Stromal cell of bone marrow (primary cell): ENCODE measurements at places on chromosomes 12 and 14.

- DNase-seq = no peak
Measured at GRCh38 chr12:10826258-10826657, at the start of gene TAS2R10. TSS of gene TAS2R10 (minus strand) at chr12:10826358. CDS start at chr12:10826269, 89 bp downstream.

DNA sequence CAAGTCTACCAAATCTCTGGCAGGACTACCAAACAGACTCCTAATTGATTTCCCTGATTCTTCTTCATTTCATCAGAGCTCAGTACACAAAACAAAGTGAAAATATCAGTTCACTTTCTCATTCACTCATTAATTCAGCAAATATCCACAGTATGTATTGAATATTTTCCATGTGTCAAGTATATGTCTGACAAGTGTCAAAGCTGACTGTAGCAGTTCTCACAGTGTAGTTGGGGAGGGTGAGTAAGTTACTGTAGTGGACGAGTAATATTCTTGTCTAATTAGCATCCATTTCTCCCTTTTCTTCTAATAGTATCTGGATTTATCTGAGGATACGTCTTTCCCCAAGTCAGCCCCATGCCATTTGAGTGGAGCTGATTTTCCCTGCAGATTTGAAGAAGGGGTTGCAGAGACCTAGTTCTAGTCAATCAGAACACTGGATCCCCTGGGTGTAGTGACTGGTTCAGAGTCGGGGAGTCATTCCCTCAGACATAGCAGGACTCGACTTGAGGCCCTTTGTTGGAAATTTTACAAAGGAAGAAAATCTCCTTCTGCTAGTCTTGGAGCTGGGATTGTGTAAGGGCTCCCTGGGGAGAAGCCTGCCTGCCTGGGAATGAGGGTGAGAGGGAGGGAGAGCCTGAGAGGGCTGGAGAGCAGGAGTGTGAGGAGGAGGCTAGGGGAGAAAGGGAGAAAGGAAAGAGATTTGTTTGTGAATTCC is 51.4 kb downstream of the GRIP1 start:
- DNase-seq = no peak

DNA sequence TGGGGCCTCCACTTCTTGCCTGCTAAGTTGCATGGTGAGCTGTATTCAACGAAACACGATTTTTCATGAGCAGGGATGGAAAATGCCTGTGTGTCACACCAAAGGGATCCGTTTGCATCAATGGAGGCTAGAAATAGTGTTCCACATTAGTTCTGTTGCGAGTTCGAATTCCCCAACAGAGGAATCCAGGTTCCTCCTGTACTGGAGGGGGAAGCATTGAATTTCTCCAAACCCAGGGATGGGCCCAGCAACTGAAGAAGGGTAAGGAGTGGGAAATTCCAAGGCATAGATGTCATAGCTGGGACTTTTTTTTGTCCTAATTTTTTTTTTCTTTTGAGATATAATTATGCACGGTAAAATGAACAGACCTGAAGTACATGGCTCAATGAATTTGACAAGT is 336.2 kb downstream of the DPF3 start:
- no peak for DNase-seq

DNA sequence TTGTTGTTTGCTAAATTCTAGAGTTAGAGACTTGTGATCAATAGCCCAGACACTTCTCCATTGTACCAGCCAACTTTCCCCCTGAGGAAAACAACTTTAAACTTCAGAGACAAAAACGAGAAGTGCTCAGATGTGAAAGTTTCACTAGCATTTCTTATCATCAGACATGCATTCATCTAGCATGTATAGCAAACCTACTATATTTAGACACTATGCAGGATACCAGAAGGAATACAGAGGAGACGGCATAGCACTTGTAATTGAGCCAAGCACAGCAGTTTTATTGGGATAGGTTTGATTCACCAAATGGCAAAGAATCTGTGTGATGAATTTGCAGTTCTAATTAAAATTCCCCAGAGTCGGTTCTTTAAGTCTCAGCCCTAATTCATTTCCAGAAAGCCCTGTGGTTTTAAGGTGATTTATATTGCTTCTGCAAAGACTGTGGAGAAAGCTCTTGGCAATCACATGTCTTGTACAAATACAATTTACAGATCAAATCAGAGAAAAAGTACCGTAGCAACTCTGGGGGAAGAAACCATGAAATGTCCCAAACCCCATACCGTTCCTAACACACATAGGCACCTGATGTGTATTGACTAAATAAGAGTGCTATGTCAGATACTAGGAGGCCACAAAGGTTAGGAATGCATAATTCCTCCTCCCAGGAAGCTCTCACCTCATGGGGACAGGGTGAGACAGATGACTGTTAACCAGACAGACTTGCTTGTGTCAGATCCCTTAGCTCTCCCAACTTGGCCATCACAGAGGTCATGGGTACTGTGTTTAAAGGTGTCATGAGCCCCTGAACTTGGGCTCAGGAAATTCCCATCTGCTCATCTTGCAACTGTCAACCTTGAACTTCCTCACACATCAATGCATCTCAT is 69.6 kb upstream of the KRAS start:
- no peak for DNase-seq

GRCh38 chr12:93242154-93242972 is 135.4 kb upstream of the NUDT4 start:
- DNase-seq = no peak

GRCh38 chr14:50924843-50925242 is 19.4 kb downstream of the PYGL start:
- no peak for DNase-seq

DNA sequence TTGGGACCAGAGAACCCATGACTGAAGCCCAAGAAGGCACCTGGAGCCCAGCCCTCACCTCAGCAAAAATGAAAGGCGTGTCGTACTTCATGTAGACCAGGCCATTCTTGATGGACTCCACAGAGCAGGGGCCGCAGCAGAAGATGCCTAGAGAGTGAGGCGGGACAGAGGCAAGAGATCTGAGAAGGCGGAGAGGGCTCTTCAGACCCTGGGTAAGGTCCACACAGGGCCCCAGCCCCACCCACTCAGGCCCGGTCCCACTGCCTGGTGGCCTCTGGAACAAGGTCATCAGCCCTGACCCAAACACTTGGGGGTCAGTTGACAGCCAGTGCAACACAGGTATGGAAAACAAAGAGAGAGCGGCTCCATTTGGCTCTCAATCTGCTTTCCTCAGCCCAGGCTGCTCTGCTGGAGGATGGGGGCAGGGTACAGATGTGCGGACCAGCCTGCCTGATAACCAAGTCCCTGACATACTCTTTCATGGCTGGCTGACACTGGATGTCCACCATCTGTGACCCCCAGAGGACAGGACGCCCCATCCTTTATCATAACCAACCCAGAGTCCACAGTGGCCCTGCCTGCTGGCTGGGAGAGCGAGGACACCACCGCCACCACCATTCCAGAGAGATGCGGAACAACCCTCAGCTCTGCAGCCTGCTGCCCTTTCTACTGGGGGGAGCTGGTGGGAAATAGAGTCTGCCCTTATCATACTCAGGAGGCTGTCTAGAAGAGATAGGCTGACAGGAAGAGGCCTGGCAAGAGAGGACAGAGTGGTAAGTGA is 6.9 kb downstream of the TGM1 start:
- DNase-seq = no peak

GRCh38 chr14:52821805-52822250 is 30.4 kb upstream of the GNPNAT1 start:
- no peak for DNase-seq

GRCh38 chr12:48247181-48247966 is 44.3 kb upstream of the OR10AD1 start:
- no peak for DNase-seq

DNA sequence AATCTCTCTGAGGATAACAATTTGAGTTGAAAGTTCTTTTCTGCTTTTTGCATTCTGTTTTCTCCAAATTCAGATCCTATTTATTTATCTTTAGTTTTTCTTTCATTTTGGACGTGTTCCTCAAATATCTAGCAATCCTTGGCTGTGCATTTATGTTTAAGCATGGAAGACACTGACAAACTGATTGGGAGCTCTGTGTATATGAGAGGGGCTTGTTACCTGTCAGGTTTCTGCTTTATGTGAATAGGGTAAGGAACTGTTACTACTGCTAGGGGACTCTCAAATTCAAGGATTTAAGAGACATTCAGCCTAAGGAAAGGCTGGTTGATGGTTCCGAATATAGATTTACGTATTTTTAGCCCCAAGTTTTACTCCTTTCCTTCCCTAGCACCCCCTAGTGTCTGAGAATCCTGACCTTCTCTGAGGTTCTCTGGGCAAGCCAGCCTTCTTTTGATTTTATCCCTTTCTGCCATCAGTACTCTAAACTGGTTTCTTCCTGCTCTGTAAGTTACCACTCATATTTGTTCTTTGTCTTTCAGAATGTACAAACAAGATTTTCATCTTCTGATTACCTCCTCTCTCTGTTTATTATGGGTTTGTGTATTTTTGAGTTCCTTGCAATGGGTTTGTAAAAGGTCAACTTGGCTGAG is 30.5 kb downstream of the YLPM1 start:
- DNase-seq = peak; percentile 9

DNA sequence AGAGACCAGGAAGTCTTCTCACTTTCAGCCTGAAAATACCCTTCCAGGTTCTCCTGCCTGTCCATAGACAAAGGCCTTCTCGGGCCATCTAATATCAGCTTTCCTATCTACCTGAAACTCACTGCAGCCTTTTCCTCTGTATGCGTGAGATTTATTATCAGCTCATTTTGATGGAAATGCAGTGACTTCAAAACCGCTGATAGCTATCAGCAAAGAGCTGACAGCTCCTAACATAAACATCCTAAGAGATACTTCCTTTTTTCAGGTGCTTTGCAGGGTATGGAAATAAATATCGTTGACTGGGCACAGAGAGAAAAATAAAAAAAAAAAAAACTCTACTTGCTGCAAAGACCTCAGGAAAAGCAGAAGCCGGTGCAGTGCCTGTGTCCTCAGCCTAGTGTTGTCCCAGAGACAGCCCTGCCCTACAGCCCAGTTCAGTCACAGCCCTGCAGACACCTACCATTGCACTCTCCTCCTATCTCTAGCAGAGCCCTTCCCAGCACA is 215.0 kb upstream of the EGLN3 start:
- no peak for DNase-seq

DNA sequence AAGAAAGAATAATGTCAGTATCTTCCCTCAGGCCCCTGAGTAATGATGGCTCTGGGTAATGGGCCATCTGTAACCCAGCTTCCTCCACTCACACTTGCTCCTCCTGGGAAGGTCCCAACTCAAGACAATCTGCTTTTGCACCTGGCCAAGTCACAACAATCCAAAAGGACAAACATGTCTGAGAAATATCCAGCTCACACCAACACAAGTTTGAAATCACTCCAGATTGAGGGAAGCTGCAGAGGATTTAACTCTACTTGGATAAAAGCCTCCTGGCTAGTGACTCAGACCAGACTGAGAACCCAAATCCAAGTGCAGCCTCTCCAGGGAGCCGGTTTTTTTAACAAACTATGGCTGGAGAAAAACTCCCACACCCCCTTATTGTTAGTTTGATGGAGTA is 34.2 kb downstream of the RTRAF start:
- DNase-seq = peak; percentile 87

DNA sequence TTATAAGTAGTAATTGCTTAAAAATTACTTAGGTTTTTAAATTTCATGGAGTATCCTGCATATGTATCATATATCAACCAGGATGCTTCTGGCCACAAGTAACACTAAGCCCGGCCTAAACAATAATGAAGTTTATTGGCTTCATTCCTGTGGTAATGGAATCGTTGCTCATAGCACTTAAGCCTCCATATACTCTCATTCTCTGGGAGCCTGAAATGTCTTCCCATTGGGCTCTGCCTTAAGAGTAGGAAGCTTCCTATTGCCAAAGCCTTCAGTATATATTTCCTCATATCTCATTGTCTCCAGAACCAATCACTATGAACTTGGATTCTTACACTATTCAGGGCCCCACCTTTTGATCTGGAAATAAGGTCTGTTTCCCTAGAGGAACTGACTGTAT is 83.8 kb upstream of the DNM1L start:
- peak; percentile 5 for DNase-seq

DNA sequence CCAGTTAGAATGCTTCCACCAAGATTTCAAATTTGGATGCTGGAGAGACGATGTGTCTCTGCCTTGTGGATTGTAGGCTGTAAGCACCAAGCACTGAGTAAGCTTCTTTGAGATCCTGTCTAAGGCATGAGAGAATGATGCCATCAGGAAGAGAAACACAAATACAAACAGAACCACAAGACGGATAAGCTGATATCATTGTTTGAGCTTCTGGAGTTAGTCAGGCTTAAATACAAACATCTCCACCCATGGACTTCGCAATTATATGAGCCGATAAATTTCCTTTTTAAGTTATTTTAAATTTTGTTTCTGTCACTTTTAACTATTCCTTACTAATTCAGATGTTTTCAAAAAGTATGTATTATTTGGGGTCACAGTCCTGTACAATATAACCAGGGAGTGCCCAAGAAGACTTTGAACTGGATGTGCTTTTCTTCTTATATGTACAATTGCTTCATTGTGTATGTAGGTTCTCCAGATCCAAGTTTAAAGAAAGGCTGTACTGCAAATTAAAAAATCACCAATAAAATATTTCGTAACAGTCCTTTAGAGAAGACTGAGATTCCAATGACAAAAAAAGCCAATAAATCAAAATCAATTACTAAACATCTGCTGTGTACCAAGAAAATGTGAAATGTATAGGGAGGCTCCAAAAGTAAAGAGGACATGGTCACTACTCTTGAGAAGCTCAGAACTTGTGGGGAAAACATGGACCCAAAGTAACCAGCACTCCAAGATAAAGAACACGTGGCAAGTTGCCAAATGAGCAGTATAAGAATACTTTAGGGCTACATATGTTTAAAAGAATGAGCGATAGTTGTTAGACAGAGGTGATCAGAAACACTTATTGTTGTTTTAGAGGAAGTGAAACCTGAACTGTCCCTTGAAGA is 274.1 kb downstream of the ADAMTS20 start:
- DNase-seq = no peak

DNA sequence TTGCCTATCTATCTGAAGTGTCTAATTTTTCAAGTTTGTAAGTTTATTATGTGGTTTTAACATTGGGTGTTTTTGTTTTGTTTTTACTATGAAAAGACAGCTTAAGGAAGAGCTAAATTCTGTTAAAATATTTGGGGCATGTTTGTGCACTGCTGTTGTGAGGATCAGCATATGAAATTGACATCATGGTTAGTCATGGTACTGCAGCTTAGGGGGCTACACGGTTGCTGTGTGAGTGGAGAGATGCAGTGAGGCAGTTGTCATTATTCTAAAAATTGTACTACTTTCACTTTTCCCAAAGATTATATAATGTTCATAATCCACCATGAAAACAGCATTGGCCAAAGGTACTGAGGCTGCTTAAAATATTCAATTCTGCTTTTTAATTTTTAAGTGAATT is 49.0 kb downstream of the ZC3H14 start:
- DNase-seq = no peak

DNA sequence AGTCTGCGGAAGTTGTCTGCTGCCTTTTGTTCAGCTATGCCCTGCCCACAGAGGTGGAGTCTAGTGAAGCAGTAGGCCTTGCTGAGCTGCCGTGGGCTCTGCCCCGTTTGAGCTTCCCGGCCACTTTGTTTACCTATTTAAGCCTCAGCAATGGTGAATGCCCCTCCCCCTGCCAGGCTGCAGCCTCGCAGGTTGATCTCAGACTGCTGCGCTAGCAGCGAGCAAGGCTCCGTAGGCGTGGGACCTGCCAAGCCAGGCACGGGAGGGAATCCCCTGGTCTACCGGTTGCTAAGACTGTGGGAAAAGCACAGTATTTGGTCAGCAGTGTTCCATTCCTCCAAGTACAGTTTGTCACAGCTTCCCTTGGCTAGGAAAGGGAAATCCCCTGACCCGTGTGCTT is 143.6 kb downstream of the DYRK2 start:
- no peak for DNase-seq
